ENCODE measurements at places on chromosomes 5 and 9.

- no peak for DNase-seq
Measured at GRCh38 chr5:13932011-13932410, 12.5 kb downstream of the DNAH5 start.

- no peak for DNase-seq
Measured at GRCh38 chr5:17184588-17184987, 32.8 kb upstream of the BASP1 start.

GRCh38 chr5:10586555-10586954 lies 22.7 kb downstream of the ANKRD33B start:
- no peak for DNase-seq

GRCh38 chr5:177601577-177602457 lies 1.9 kb downstream of the B4GALT7 start:
- DNase-seq: no peak

DNA sequence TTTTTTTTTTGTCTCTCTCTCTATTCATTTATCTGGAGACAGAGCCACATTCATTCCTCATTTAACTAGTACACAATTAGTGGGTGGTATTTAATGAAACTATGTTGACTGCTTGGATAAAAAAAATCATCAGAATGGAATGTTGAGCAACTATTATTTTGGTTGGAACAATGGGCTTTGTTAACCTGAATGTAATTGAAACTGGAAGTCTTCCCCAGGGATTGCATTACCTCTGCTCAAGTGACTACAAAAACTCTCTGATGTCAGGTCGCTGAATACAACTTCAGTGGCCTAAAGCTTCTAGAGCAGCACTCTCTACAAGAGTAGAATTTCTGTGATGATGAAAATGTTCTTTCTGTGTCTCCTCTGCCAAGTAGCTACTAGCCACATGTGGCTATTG lies 295.8 kb downstream of the DEPDC1B start:
- no peak for DNase-seq

- DNase-seq: no peak
Measured at GRCh38 chr5:56346741-56347535, 113.8 kb upstream of the ANKRD55 start.

- no peak for DNase-seq
Measured at GRCh38 chr5:76351176-76351575, 51.9 kb upstream of the IQGAP2 start.

DNA sequence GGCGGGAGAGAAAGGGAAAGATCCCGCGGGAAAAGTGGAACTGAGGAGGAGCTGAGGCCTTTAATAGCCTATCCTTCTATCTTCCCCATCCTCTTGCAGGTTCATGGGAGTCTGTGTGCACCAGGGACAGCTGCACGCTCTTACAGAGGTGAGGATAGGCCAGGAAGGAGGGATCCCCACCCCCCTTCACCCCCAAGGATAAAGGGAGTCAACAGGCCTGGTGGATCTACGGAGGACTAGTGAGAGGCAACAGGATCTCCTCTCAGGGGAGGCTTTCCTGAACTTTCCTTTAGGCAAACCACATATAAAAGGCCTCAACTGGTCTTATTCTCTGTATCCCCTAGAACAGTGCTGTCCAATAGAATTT lies 1.1 kb downstream of the TESK1 start:
- DNase-seq: no peak

GRCh38 chr9:36210722-36211121 lies 20.0 kb downstream of the CLTA start:
- no peak for DNase-seq

- no peak for DNase-seq
Measured at GRCh38 chr5:32147959-32148358, 26.2 kb downstream of the GOLPH3 start.

DNA sequence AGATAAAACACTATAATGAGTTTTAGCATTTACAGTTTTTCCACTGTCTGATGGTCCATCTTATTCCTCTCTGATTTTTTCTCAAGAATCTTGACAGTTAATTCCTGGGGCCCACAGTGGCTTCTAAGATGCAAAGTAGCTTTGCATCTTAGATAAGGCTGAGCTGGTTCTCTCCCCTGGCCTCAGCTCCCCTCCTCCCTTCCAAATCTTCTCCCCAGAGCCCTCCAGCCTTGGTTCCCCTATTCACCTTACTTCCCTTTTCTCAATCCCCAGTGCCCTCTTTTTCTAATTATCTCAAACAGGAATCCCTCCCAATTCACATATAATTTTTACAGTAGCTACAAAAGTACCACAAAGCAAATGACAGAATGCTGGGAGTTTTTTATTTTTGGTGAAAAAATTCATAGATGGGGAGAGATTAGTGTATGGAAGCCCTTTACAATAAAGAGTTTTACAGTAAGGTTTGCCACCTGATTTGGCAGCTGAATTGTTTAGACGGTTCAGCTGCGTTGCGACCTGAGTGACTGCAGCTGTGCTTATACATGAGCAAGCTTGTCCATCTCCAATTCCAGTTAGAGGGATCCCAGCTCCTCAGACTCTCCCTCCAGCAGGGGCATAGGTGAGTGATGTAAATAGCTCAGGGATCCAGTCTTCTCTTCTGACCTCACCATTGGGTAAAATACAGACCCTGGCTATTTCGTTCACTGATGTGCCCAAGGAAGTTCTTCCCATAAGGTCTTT lies 51.4 kb upstream of the CKMT2 start:
- no peak for DNase-seq

- DNase-seq: no peak
Measured at GRCh38 chr9:89631384-89631783, 26.6 kb downstream of the GADD45G start.

GRCh38 chr9:108269371-108269770 lies 586.4 kb downstream of the ACTL7B start:
- no peak for DNase-seq

DNA sequence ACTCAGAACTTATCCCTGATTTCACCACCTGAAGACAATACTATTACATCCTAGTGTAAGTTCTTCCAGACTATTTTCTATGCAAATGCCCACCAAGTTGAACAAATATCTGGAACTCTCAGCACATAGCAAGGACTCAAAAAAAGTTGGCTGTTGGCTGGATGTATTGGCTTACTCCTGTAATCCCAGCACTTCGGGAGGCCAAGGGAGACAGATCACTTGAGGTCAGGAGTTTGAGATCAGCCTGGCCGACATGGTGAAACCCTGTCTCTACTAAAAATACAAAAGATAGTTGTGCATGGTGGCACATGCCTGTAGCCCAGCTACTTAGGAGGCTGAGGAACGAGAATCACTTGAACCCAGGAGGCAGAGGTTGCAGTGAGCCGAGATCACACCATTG lies 15.0 kb upstream of the VPS13A start:
- no peak for DNase-seq

- no peak for DNase-seq
Measured at GRCh38 chr5:93924628-93925027, 183.2 kb upstream of the POU5F2 start.

DNA sequence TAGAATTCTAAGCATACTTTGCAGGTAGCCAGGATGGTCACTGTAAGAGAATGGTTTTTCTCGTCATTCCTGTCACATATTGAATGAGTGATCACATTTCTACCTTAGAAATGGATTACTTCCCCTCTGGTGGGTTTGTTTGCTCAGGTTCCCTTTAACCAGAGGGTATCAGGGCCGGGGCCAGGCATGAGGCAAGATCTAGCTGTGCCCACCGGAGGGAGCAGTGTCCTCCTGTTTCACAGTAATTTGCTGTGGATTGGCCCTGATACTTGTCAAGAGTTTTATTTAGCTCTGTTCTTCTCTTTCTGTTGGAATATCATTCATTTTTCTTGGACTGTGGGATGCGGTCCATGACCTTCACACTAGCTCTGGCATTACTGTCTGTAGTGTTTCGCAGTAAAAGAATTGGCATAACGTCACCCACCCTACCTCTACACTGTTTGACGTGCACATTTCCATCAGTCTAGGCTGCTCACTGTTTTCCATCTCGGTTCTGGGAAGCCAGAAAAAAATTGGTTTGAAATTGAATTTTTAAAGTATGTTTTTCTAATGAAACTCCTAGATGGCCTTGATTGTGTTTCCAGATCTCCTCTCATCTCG lies 42.4 kb upstream of the ZBED3 start:
- DNase-seq: no peak

GRCh38 chr5:103938146-103938695 lies 375.6 kb upstream of the NUDT12 start:
- no peak for DNase-seq

DNA sequence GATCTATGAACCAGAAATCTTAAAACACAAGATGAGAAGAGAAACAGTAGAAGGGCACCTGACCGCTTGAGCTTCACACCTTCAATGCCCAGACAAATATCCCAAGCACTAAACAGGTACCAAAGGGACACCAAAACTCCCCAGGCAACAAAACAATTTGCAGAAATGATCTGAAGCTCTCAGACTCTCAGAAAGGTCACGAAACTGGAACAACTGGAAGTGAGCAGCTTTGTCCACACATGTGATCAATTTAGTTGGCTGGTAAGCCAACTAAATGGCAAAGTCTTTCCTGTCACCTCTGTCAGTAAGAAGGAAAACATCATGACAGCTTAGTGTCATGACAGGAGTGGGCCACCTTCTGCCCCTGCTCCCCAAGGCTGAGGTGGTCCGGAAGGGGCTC lies 4.1 kb downstream of the IPPK start:
- DNase-seq: no peak

DNA sequence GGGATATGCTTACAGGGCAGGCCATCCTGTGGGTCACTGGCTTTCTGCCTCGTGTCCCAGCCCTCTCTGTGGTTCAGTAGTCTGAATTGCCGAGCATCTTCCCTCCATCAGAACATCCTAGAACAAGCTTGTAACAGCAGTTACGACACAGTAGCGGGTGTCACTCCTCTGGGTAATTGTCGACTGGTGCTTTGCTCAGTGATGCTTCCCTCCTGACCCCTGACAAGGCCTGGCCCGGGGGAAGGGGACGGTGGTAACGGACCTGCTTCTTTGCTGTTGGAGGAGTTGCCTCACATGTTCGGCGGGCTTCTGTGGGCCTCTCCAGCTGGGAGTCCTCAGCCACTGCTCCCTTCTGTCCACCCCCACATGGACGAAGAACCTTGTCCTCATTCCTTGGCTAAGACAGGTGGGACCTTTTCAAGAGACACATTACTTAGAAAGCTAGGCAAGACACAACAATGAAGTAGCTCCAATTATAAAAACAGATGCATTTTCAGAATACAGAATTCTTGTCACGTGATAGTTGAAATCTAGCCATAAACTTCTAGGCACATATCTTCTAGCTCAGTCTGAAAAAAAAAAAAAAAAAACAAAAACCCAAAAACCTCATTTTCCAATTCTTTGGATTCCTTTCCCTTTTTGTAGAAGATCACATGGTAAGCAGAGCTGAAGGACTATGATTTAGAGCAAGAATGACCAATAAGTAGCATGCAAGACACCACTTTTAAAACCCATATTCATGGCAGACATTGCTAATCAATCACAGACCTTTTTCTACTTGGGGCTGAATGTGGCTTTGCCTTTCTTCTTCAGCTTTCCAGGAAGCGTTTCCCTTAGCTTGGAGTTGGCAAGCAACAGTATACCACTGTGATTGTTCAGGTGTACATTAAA lies 25.0 kb downstream of the HMCN2 start:
- DNase-seq: no peak

- no peak for DNase-seq
Measured at GRCh38 chr5:127192836-127193338, 97.7 kb upstream of the MEGF10 start.
